NCI-H526 treated with DMSO at 0.1 percent for 48 hours (cell line): ENCODE measurements at places on chromosomes 4 and X.

DNA sequence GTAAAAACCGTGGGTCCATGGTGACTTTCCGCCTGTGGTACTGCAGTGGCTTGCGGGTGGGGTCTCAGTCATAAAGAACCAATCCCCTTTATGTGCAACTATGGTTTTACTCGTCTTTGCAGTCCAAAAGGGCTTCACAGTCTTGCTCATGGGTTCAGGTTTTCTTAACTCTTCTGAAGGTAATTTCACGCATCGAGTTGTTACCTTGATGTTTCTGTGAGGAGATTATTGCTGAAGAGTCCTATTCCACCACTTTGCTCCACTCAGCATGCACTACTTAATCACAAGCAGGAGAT, 41.5 kb downstream of the F8 start:
- no peak for DNase-seq

- no peak for DNase-seq
These were observed 20.2 kb downstream of the ZDHHC9 start for GRCh38 chrX:129823522-129823921.

DNA sequence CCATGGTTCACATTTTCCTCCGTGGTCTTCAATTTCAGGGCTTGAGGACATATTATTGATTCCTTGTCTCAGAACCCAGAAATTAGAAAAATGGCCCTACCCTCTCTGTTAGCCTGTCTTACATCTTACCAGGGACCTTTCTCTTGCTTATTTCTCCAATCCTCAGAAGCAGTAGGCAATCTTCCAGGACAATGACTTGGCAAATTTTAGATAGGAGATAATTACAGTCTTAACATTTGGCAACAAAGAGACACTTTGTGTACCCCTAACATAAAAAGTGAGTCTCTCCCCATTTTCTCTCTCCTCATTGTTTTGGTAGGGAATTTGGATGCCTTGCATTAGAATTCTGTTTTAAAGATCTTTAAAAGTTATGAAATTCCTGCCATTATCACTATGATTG, 778.1 kb upstream of the SLIT2 start:
- no peak for DNase-seq

- DNase-seq: no peak
These were observed 48.5 kb downstream of the MRPL1 start for GRCh38 chr4:77911091-77911490.

GRCh38 chr4:155854582-155855226, 11.4 kb downstream of the ASIC5 start:
- DNase-seq: no peak

DNA sequence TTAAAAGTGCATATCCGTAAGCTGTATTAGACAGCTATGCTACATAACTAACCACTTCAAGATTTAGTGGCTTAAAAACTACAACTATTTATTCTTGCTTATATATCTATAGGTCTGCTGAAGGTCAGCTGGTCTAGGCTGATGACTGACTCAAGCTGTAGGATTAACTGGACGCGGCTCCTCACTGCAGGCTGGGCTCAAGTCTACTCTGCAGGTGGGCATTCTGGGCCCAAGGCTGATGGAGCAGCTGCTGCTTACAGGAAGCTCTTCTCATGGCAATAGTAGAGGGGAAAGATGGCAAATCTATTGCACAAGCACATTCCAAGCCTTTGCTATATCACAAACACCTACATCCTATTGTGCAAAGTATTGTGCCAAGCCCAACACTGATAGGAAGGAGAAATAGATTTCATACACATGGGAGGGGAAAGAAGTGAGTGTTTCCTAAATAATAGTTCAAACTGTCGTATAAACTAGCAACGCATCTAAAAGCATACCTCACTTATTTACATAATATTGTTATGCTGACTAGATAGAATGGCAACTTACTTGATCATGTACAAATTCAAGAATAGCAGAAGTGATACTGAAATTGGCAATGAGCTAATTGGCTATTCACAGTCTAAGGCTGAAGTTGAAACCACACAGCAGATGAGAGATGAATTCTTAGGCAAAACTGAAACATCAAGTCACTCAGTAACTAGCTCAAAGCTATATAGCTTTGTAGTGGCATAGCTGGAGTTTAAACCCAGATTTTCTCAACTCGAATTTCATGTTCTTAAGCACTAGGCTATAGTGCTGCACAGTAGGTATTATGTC, 263.8 kb downstream of the NKX6-1 start:
- DNase-seq: no peak

DNA sequence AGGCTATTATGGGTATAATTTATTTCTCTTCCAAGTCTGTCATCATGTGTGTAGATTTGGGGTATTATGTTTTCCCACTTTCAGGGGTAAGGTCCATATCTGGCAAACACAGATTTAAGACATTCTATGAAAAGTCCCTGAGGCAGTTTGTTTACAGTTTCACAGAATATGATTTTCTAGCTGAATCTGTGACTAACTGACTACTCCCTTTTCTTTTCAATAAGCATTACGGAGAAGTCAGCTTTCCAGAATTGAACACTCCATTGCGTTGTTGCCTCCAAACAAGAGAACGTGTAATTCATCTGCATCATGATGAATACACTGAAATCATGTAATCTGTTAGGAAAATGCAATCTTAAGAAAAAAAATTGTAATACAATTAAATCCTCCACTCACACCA, 226.7 kb upstream of the SFRP2 start:
- DNase-seq: no peak
